ENCODE measurements at places on chromosomes 6 and 20. TPM values are rescaled to one million over a fixed set of nuclear protein-coding genes. Genes with fewer than 3 reads are reported as not detected.

- no peak for ATAC-seq
Measured at GRCh38 chr20:10555393-10555792, 118.4 kb downstream of the JAG1 start.

GRCh38 chr6:143498428-143498827, 13.1 kb downstream of the FUCA2 start:
- ATAC-seq = no peak

- no peak for ATAC-seq
Measured at GRCh38 chr6:14598017-14598864, 480.7 kb downstream of the CD83 start.

GRCh38 chr6:86619428-86619827, 317.9 kb upstream of the HTR1E start:
- ATAC-seq = no peak

GRCh38 chr20:51211191-51211590, 188.3 kb upstream of the KCNG1 start:
- ATAC-seq = peak; percentile 88

GRCh38 chr6:131136021-131136786, 937 bp downstream of the AKAP7 start:
- peak; percentile 8 for ATAC-seq

GRCh38 chr6:156622185-156622584, 155.0 kb upstream of the ARID1B start:
- ATAC-seq = no peak

GRCh38 chr6:143762126-143762525, 81.0 kb upstream of the LTV1 start:
- no peak for ATAC-seq

ERVFRD-1 gene
- total RNA-seq = not detected

PRPF6 gene
- 39.7 TPM for total RNA-seq

Data from esophagus mucosa (tissue), 1 donor.